Aorta (tissue), 5 donors: ENCODE measurements at places on chromosomes 11 and 22. TPM values are rescaled to one million over a fixed set of nuclear protein-coding genes. Genes with fewer than 3 reads are reported as not detected.

The PRRG4 gene
- total RNA-seq: 2.0 TPM

- H3K4me3 ChIP-seq: no peak overlapping the region
- H3K27ac ChIP-seq: no peak overlapping the region
- H3K36me3 ChIP-seq: no peaks in the 10 kb centered on the region
- no peak for DNase-seq
Observed at GRCh38 chr11:92057849-92058442, 166.7 kb upstream of the FAT3 start.

The OR4C13 gene
- not detected for total RNA-seq

The OR8D1 gene
- total RNA-seq: not detected

- H3K27ac ChIP-seq: no peak overlapping the region
- DNase-seq: no peak
- no peaks in the 10 kb centered on the region for H3K27me3 ChIP-seq
- H3K4me3 ChIP-seq: no peak overlapping the region
- no peaks in the 10 kb centered on the region for H3K4me1 ChIP-seq
Observed at GRCh38 chr11:47861728-47862127, 13.6 kb upstream of the NUP160 start.

DNA sequence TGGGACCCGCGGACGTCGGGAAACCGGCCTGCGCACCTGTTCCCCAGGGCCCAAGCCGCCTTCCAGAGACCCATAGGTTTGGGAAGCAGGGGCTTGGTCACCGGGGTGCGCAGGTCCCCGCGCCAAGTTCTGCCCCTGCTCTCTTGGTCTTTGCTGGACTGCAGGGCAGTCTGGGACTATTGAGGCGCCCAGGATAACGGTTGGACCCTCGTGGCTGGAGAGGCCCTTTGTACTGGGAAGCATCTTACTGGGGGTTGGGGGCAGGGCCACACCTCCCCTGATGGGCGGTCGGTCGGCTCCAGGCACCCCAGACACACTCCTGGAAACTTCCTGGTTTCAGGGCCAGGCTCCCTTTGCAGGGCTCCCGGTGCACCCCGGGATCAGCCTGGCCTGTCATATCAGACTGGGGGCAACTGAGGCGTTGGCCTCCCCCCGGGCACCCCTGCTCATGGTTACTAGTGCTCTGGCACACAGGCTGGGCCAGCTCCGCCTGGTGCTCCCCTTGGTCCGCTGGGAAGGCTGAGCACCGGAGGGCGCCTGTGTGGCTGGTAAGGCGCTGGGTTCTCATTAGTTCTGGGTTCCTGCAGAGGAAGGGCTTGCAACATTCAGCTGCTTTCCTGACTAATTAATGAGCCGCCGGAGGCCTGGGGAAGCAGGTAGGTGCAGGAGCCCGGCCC lies 1250.5 kb downstream of the BRD1 start:
- no peaks in the 10 kb centered on the region for H3K36me3 ChIP-seq
- H3K27ac ChIP-seq: no peak overlapping the region
- H3K4me1 ChIP-seq: no peaks in the 10 kb centered on the region
- no peak for DNase-seq

DNA sequence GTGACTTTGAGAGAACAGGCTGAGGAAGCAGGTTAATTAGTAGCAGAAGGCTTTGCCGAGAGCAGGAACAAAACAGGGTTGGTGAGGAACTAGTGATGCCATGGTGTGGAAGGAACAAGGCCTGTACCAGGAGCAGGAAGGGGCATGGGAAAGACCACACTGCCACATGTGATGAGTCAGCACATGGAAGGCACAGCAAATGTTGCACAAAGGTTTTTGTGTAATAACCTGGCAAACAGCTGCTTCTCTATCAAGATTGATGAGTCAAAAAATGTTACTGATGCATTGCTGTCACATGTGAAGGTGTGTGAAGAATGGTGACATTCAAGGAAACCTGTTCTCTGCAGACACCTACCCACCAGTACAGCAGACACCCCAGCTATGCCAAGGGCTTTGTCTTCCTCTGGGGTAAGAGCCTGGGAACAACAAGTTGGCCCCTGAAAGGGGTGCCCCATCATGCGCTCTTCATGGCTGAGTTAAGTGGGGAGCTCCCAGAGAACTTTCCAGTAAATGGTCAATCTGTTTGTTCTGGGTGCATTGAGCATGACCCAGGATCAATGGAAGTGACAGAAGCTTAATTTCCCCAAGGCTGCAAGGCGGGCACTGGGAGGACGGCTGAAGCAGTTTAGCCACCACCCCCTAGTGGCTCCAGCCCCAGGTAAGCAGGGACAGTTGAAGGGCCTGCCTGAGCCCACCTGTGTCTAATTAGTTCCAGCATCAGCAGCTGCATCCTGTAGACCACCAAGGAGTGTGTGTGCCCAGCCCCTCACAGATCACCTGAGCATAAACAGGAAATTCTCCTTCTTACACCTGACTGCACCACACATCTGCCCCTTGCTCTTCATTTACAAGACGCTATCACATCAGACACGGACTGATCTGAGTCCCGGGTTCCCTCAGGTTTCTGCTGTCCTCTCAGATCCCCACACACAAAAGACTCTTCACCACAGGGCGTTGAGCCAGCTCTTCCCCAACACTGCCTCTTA lies 47.6 kb downstream of the GGTLC2 start:
- H3K27me3 ChIP-seq: no peaks in the 10 kb centered on the region
- H3K4me1 ChIP-seq: no peaks in the 10 kb centered on the region
- H3K36me3 ChIP-seq: no peaks in the 10 kb centered on the region
- H3K27ac ChIP-seq: no peak overlapping the region
- no peak overlapping the region for H3K4me3 ChIP-seq

DNA sequence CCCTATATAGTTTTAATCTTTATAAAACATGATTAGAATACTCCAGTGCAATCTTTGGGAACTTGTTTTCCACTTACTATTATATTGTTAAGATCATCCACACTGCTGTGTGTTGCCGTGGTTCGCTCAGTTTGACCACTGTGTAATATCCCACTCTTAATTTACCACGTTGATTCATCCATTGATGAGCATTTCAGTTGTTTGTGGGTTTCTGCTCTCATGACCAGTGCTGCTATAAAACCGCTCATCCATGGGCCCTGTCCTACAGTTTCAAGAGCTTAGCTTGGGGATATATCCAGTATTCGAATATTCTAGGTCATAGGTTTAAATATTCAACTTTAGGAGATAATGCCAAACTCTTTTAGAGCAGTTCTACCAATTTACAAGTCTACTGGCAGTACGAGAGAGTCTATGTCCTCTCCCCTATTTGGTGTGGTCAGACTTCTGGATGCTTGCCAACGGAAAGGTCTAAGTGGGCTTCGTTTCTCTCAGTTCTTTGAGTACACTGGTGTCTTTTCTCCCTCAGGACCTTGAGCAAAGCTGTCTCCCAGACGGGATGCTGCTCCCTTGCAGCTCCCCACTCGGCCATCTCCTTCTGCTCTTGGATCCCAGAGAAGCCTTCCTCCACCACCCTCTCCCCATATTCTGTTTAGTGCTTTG lies 94.9 kb upstream of the ALX4 start:
- no peaks in the 10 kb centered on the region for H3K27me3 ChIP-seq
- H3K36me3 ChIP-seq: no peaks in the 10 kb centered on the region
- no peaks in the 10 kb centered on the region for H3K4me1 ChIP-seq
- DNase-seq: no peak
- no peak overlapping the region for H3K4me3 ChIP-seq

- no peak for DNase-seq
- no peak overlapping the region for H3K27ac ChIP-seq
- no peaks in the 10 kb centered on the region for H3K27me3 ChIP-seq
Observed at GRCh38 chr11:107397357-107397756, 60.3 kb downstream of the CWF19L2 start.

DNA sequence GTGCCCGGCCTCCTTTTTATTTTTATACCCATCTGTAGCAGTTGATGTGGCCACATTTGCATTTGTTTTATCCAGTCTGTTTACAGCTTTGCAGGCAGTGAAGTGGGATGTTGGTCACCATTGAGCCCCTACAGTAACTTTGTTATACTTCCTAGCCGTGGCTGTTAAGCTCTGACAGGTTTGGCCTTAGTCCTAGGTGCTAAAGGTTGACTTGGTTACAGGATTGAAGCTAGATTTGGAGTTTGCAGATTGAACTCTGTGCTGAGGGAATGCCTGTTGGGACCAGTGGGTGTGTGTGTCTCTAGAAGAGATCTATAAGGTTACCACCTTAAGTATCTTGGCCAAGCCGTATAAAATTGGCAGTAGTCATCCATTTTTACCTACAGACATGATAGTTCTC lies 91.2 kb downstream of the PPP6R3 start:
- H3K36me3 ChIP-seq: peaks cover 4% of the 10 kb centered on the region
- no peak overlapping the region for H3K27ac ChIP-seq
- H3K4me3 ChIP-seq: no peak overlapping the region
- H3K4me1 ChIP-seq: no peaks in the 10 kb centered on the region

The OR4A47 gene
- not detected for total RNA-seq

The FLRT1 gene
- 0.60 TPM for total RNA-seq

DNA sequence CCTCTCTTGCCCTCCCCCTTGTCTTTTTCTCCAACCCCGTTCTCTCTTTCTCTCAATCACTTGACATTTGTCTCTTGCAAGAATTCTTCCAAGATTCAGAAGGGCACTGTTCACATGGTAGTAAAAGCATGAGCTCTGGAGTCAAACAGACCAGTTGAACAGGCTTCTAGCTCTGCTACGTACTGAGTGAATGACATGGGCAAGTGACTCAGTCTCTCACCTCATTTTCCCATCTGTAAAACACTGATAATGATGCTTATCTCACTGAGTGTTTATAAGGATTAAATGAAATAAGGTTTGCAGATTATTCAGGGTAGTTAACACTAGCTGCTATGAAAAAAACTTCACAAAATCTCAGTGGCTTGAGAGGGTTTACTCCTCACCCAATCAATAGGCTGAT lies 5.9 kb upstream of the IL10RA start:
- H3K4me3 ChIP-seq: no peak overlapping the region
- H3K27me3 ChIP-seq: peaks cover 2% of the 10 kb centered on the region
- DNase-seq: no peak
- no peaks in the 10 kb centered on the region for H3K36me3 ChIP-seq
- H3K4me1 ChIP-seq: no peaks in the 10 kb centered on the region
- no peak overlapping the region for H3K27ac ChIP-seq

DNA sequence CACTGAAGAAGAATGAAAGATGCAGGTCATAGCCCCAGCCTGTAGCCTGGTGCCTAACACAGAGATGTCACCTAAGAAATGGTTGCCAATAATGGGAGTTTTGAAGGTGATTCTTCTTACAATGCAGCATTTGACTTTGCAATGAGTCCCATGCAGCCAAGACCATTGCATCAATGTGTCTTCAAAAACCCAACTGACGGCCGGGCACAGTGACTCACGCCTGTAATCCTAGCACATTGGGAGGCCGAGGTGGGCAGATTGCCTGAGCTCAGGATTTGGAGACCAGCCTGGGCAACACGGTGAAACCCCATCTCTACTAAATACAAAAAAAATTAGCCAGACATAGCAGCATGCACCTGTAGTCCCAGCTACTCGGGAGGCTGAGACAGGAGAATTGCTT lies 89.3 kb upstream of the ASPHD2 start:
- H3K4me1 ChIP-seq: no peaks in the 10 kb centered on the region
- no peaks in the 10 kb centered on the region for H3K27me3 ChIP-seq
- H3K36me3 ChIP-seq: no peaks in the 10 kb centered on the region
- no peak overlapping the region for H3K27ac ChIP-seq
- no peak overlapping the region for H3K4me3 ChIP-seq

- peaks cover 2% of the 10 kb centered on the region for H3K27me3 ChIP-seq
- no peak overlapping the region for H3K27ac ChIP-seq
- no peak overlapping the region for H3K4me3 ChIP-seq
- DNase-seq: no peak
Observed at GRCh38 chr11:131823772-131824171, 453.4 kb downstream of the NTM start.

GRCh38 chr11:10379426-10379825 lies 74.6 kb downstream of the ADM start:
- H3K27ac ChIP-seq: no peak overlapping the region
- no peaks in the 10 kb centered on the region for H3K4me1 ChIP-seq
- no peaks in the 10 kb centered on the region for H3K27me3 ChIP-seq

The CDC42EP2 gene
- total RNA-seq: 20.9 TPM

DNA sequence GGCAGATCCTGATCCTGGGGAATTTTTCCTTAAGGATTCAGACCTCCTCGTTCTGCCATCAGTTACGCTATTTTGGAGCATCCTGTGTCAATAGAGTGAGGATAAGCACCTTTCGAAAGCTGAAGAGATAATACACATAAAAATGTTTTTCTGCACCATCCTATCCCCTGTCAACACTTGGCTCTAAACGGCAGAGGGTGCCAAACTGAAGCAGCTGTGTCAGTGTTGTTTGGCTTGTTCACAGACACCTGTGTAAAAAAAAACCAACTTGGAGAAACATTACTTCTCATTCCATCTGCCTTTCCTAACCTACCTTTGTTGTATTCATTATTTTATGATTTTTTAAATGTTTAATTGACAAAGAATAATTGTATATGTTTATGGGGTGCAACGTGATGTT lies 417.0 kb upstream of the DDI1 start:
- no peaks in the 10 kb centered on the region for H3K4me1 ChIP-seq
- H3K27ac ChIP-seq: no peak overlapping the region
- H3K4me3 ChIP-seq: no peak overlapping the region
- no peaks in the 10 kb centered on the region for H3K27me3 ChIP-seq
- no peaks in the 10 kb centered on the region for H3K36me3 ChIP-seq
- DNase-seq: no peak

DNA sequence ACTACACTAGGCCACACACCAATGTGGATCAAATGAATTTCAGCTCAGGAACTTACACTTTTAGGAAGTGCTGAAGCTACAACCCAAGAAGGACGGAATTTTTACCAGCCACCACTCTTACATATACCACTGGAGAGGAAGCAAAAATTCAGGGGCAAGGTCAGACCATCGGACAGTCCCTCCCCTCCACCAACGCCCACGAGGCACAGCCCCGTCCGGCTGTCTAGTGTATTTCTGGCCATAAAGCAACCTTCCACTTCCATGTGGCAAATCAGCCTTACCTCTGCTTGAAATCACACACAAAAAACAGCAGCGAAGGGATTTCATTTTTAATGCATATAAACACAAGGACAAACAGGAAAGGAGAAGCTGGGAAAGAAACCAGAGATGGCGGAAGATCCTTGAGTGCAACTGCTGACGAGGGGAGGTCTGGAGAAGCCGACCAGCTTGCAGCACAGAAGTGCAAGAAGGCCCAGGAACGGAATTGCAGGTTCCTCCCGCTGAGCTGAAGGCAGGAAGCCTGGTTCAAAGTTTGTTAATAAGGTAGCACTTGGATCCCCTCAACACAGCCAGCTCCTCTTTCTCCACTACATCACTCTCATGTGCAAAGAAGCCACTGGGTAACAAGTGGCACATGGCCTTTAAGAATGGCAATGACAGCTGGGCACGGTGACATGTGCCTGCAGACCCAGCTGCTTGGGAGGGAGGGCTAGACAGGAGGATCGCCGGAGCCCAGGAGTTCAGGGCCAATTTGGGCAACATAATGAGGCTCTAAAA lies 71.5 kb downstream of the SHANK2 start:
- H3K36me3 ChIP-seq: no peaks in the 10 kb centered on the region
- peak; percentile 20 for DNase-seq
- no peak overlapping the region for H3K27ac ChIP-seq
- no peaks in the 10 kb centered on the region for H3K27me3 ChIP-seq
- H3K4me1 ChIP-seq: no peaks in the 10 kb centered on the region

GRCh38 chr11:86818462-86819192 lies 18.3 kb downstream of the PRSS23 start:
- no peaks in the 10 kb centered on the region for H3K27me3 ChIP-seq
- H3K27ac ChIP-seq: no peak overlapping the region
- no peak overlapping the region for H3K4me3 ChIP-seq
- no peak for DNase-seq
- H3K36me3 ChIP-seq: no peaks in the 10 kb centered on the region

GRCh38 chr22:41334215-41334614 lies 32.9 kb downstream of the ZC3H7B start:
- no peak for DNase-seq
- H3K27me3 ChIP-seq: no peaks in the 10 kb centered on the region
- H3K27ac ChIP-seq: no peak overlapping the region
- H3K4me1 ChIP-seq: no peaks in the 10 kb centered on the region
- no peak overlapping the region for H3K4me3 ChIP-seq
- no peaks in the 10 kb centered on the region for H3K36me3 ChIP-seq
